ENCODE measurements at places on chromosomes 1 and 21.

DNA sequence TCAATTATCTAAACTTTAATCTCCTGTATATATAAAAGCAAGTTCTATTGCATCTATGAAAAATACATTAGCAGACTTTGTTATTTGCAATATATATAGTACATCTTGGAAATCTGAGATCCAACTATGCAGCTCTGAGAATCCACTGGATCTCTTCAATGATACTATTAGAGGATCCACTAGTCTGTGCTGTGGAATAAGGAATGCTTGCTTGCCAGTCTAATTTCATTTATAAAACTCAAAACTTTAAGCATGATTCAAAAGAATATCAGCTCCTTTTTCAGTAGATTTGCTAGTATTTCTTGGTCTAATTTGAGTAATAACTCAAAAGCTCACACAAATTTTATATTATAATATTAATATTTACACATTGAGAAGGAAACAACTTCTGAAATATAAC is 115.1 kb downstream of the SPATA6 start:
- DNase-seq: no peak

GRCh38 chr1:230972855-230973271 is 5.8 kb downstream of the TTC13 start:
- DNase-seq: no peak

DNA sequence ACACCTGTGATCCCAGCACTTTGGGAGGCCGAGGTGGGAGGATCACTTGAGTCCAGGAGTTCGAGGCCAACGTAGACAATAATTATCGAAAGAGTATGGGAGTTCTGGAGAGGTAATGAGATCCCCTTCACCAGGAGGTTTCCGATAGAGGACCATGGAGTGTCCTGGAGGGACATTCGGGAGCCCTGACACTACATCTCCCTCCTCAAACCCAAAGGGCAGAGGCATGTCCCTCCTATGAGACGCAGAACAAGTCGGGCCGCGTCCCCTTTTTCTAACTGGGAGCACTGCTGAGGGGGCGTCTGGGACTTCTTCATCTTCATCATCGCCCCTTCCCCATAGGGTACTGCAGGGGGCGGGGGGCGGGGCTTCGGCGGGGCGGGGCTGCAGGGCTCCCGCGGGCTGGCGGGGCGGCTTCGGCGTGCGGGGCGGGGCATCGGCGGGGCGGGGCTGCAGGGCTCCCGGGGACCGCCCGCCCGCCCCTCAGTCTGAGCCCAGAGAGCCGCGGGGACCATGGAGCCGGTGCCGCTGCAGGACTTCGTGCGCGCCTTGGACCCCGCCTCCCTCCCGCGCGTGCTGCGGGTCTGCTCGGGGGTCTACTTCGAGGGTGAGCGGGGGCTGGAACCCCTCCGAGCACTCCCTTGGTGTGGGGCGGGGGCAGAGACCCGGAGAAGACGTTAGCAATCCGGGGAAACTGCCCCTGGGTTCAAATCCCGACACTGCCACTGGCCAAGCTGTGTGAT is at the start of gene THEMIS2:
THEMIS2 (plus strand) TSS at position 486 of the 743 bp plus-strand sequence; CDS start at position 514, 28 bp downstream.
- peak; percentile 72 for DNase-seq

- no peak for DNase-seq
Observed at GRCh38 chr21:37861561-37861960, 54.7 kb downstream of the KCNJ6 start.

DNA sequence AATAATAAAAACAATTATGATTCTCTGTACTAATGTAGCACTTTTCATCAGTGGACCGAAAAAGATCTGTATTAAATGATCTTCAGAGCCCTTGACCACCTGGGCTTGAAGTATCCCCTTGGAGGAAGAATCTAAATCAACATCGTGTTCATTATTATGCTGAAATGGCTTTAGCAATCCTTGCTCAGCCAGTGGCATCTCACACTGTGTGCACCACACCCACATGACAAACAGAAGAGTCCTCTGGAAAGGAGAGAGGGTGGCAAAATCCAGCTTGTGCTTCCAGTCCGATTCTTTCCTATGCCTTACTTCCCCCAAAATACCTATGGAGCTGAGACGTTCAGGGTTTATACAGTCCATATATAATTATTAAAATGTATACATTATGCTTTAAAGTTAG is 318.5 kb upstream of the RUNX1 start:
- DNase-seq: no peak

GRCh38 chr1:7636795-7637526 is 134.1 kb upstream of the VAMP3 start:
- DNase-seq: no peak

- peak; percentile 9 for DNase-seq
Observed at GRCh38 chr21:37071561-37072273, 1.2 kb downstream of the PIGP start.

GRCh38 chr21:34078915-34079314 is 5.5 kb downstream of the MRPS6 start:
- no peak for DNase-seq

GRCh38 chr1:51264451-51264850 is 28.4 kb downstream of the RNF11 start:
- no peak for DNase-seq

- no peak for DNase-seq
Observed at GRCh38 chr21:22260274-22260673, 1262.1 kb downstream of the NCAM2 start.

DNA sequence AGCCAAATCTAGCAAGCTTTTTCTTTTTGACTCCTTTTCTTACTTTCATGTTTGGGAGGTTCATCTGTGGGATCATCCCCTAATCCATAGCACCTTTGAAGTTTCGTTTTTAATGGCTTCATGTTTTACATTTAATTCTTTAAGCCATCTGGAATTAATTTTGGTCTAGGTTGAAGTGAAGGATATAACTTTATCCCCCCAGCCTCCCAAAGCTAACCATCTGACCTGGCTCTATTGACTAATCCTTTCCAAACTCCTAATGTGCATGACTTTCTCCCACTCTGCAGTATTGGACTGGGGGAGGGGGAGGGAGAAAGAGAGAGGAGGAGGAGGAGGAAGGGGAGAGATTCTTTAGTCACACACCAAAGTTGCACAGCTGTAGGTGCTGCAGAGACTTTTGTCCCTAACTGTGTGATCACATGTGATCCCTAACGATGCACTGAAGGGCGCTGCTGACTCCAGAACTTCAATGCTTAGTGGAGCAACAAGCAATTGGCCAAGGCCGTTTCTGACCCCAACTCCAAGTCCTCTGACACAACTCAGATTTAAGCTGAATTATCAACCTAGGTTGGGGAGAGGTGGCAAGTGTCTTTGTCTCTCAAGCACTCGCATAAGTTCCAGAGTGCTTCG is 191.6 kb downstream of the HUNK start:
- DNase-seq: no peak

- DNase-seq: peak; percentile 17
Observed at GRCh38 chr1:24586970-24587820, 31.3 kb downstream of the NCMAP start.

DNA sequence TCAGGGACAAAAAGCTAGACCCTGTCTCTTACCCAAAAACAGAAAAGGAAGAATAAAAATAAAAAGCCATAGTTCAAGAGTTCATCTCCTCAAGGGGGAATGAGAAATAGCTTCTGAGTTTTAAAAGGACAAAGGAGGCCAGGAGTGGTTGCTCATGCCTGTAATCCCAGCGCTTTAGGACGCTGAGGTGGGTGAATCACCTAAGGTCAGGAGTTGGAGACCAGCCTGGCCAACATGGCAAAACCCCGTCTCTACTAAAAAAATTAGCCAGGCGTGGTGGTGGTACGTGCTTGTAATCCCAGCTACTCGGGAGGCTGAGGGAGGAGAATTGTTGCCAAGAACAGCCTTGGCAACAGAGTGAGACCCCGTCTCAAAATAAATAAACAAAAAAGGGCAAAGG is 38.6 kb upstream of the CPLANE2 start:
- DNase-seq: no peak

GRCh38 chr1:86696522-86696921 is 7.9 kb upstream of the SH3GLB1 start:
- DNase-seq: no peak

- DNase-seq: no peak
Observed at GRCh38 chr1:36603461-36603860, 120.7 kb upstream of the CSF3R start.

DNA sequence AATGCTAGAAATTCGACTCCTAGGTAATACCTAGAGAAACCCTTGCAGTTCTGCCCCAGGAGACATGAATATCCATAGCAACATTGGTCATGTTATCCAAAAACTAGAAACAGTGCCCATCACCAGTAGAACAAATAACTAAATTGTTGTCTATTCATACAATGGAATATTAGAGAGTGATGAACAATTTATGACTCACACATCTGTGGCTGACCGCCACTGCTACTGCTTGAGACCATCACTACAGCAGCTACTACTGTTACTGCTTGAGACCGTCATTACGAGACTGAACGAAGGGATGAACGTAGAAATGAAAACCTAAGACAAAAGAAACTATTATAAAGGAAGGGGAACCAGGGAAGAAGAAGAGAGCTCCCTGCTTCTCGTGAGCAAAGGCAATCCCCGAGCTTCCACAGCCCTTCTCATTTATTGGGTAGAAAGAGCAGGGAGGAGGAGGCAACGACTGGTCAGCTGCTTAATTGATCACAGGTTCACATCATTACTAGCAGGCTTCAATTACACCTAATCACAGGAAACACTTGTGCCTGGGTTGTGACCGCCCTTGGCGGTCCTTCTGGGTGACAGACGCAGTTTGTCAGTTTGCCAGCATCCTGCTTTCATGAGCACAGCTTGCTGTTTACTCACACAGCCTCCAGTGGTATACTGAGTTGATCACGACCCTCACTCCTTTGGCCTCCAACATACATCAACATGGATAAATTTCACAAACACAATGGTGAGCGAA is 14.1 kb upstream of the PADI4 start:
- no peak for DNase-seq

GRCh38 chr1:10209905-10210810 is at the start of gene KIF1B:
Gene KIF1B, plus strand, starts transcription at chr1:10210570. Its CDS starts 21,759 bp downstream, at chr1:10232329.
- peak; percentile 95 for DNase-seq

GRCh38 chr1:40948741-40949443 is 30.6 kb upstream of the CTPS1 start:
- DNase-seq: peak; percentile 60

GRCh38 chr1:245538671-245539070 is 383.9 kb downstream of the KIF26B start:
- DNase-seq: no peak

GRCh38 chr1:53592521-53592982 is 133.4 kb downstream of the DMRTB1 start:
- DNase-seq: no peak

DNA sequence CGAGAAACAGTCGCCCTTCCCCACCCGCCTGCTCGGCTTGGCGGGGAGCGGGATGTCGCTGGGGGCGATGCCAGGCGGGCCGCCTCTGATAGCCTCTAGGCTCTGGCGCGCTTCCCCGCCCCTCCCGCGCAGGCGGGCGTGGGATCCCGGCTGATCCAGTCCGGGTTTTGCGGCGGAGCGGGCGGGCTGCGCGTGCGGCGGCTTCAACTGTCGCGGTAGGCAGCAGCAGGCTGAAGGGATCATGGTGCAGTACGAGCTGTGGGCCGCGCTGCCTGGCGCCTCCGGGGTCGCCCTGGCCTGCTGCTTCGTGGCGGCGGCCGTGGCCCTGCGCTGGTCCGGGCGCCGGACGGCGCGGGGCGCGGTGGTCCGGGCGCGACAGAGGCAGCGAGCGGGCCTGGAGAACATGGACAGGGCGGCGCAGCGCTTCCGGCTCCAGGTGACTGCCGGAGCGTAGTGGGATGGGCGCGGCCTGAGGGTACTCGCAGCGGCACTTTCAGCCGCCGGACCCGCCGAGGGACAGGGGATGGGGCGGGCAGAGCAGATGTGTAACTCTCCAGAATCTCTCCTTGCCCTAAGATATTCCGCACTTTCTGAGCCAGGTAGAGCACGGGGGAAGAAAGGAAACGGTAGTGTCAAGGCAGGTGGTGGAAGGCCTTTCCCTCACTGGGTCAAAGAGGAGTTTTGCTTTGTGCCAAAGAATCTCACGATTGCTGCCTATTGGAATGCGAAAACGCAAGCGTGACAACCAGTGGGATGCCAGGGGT is at the start of gene FAAH:
FAAH (plus strand) TSS at position 210 of the 764 bp plus-strand sequence; CDS start at position 242, 32 bp downstream.
- peak; percentile 72 for DNase-seq

DNA sequence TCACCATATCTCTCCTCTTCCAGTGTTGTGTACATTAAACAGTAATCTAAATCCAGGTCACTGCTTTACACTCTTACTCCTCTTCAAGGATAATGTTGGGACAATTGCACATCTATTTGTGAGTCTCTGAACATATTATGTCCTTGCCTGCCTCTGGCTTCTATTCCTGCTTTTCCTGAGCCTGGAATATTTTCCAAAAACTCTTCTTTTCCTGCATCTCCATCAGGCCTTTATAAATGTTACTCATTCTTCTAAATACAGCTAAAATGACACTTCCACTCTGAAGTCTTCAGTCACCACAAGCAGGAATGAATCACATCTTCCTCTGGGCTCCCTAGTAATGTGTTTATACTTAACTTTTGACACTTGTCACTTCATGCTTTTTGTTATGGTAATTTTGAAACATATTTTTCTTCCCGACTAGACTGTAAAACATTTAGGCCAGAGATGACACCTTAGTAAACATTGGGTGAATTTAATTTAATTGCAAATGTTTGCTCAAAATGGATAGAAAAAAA is 396.0 kb downstream of the LRRIQ3 start:
- DNase-seq: no peak

DNA sequence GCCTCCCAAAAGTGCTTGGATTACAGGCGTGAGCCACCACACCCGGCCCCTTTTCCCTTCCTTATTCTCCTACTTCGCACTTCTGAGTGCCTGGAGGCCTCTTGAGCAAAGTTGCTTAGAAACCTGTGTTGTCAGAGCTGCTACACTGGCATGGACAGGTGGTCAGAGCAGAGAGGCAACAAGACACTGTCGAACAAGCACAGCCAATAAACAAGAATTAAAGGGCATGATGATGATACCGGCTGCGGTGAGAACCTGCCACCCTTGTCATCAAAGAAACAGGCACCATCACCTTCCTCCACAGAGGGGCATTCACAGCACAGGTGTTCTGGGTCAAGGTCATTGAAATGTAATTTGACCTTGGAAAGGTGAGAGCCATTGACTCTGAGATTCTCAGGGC is 23.3 kb downstream of the STUM start:
- DNase-seq: no peak

DNA sequence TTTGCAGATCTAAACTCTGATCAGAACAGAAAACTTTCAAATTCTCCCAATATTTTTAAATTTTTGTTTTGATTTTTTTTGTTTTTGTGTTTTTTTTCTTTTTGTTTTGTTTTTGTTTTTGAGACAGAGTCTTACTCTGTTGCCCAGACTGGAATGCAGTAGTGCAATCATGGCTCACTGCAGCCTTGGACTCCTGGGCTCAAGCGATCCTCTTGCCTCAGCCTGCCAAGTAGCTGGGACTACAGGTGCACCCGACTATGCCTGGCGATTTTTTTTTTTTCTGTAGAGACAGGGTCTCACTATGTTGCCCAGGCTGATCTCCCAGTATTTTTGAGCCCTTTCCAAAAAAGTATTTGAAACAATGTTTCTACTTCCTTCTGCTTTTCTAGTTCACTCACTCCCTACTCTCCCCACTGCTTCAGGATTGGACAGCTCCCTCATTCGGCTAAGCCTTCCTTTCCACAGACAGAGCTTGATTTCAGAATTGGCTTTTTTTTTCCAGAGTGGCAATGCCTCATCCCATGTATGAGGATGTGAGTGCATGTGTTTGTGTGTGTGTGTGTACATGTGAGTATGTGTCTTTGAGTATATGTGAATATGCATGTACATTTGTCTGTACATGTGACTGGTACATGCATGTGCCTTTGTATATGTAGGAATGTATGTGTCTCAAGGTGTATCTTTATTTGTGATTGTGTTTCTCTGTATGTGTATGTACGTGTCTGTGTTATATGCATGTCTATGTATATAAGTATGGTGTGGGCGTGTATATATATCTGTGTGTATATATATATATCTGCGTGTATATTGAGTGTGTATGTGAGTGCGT is 11.9 kb downstream of the LHX4 start:
- no peak for DNase-seq

Measured in BE2C (cell line).